ENCODE measurements at places on chromosomes 5 and 9.

DNA sequence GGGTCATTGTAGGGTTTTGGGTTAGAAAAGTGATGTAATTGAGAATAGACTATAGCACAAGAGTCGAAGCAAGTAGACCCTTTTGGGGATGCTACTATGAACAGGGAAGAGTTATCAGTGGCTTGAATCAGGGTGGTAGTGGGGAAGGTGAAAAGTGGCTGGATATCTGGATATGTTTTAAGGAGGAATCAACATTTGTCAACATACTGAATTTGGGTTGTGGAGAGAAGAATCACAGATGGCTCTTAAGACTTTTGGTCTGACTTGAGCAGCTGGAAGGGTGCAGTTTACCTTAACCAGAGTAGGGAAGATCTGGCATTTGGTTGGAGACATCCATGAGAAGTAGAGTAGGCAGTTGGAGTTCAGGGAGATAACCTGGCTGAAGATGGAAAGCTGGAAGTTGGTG is 38.5 kb upstream of the FCHO2 start:
- DNase-seq = peak; percentile 44

DNA sequence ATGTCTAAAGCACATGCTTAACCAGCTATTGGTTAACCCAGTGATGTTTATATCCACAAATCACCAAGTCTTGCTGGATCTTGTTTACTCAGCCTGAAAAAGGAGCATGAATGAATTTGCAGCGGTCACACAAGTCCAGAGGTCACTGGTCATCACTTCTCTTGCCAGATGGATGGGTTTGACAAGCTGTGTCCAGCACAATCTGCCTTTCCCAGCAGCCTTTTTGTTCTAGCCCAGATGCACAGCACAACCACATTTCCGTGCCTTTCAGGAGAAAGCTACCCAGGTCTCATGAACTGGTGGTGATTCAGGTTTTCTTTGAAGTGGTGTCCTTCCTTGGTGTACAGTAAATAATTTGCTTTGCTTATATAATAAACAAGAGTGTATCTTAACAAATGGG is 32.1 kb downstream of the TMEM252 start:
- DNase-seq = no peak

- DNase-seq = no peak
These were observed 16.9 kb downstream of the PTCH1 start for GRCh38 chr9:95499847-95500246.

GRCh38 chr5:82512025-82512424 is 233.9 kb upstream of the RPS23 start:
- peak; percentile 78 for DNase-seq

DNA sequence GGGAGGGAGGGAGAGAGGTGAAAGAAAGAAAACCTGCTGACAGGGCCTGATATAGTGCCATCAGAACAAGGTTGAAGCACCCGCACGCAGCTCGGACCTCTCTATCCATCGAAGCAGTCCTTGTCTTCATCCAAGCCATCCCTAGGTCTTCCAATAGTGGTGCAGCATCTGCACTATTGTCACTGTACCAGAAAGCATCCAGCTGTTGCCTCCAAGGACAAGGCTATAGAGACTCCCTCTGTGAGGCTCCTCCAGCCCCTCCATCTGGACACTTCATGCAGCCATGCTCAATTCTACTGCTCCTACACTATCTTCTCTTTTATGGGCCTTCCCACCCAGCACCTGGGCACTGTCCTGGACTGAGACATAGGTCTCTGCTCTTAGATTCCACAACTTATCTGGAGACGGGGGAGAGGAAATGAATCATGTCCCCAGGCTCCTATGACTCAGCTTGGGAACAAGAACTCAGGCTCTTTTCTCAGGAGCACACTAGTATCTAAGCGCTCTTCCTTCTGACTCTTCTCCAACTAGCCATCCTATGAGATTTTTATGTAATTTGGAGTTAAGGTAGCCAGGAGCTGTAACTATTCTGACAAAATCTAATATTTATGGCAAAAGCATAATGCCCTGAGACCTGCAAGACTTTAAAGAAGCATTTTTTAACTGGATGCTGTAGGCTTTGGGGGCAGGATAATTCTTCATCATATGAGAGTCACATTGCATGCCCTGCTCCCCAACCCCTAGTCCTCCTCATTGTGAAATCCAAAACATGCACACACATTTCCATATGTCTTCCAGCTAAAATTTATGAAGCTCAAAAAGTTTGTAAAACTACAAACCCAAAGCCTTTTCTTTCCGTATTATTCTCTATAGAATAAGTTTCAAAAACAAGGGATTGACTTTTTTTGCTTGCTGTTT is 446.8 kb downstream of the CCDC171 start:
- DNase-seq = no peak

DNA sequence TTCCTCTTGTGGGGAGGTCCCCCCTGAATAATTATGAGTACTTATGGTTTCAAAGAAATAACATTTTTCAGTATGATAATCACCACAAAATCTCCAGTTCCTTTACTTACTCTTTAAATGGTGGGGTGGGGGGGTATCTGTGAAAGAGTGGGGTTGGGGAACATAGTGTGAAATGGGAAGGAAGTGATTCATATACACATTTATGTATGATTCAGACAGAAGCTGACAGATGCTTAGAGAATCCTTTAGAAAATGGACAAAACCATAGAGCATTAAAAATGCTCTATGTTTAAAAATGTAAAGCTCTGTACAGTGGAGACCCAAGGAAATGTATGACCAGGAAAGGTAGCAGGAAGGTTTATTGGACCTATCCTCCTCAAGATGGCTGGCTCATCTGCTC is 267.5 kb upstream of the GRIA1 start:
- DNase-seq = no peak

GRCh38 chr9:106312906-106313305 is 550.1 kb upstream of the ZNF462 start:
- DNase-seq = no peak

GRCh38 chr9:84857211-84857610 is 187.7 kb downstream of the NTRK2 start:
- DNase-seq = no peak

- DNase-seq = no peak
These were observed 50.9 kb upstream of the FAM169A start for GRCh38 chr5:74916831-74917710.

GRCh38 chr5:17944046-17944445 is 309.8 kb downstream of the TAF11L14 start:
- DNase-seq = no peak

- DNase-seq = no peak
These were observed 159.4 kb upstream of the NR3C1 start for GRCh38 chr5:143562935-143563334.

GRCh38 chr5:158387499-158387898 is 528.6 kb upstream of the CLINT1 start:
- no peak for DNase-seq

GRCh38 chr9:128943832-128944620 is 3.4 kb downstream of the DOLK start:
- DNase-seq = no peak

GRCh38 chr9:89879701-89880100 is 274.9 kb downstream of the GADD45G start:
- no peak for DNase-seq

DNA sequence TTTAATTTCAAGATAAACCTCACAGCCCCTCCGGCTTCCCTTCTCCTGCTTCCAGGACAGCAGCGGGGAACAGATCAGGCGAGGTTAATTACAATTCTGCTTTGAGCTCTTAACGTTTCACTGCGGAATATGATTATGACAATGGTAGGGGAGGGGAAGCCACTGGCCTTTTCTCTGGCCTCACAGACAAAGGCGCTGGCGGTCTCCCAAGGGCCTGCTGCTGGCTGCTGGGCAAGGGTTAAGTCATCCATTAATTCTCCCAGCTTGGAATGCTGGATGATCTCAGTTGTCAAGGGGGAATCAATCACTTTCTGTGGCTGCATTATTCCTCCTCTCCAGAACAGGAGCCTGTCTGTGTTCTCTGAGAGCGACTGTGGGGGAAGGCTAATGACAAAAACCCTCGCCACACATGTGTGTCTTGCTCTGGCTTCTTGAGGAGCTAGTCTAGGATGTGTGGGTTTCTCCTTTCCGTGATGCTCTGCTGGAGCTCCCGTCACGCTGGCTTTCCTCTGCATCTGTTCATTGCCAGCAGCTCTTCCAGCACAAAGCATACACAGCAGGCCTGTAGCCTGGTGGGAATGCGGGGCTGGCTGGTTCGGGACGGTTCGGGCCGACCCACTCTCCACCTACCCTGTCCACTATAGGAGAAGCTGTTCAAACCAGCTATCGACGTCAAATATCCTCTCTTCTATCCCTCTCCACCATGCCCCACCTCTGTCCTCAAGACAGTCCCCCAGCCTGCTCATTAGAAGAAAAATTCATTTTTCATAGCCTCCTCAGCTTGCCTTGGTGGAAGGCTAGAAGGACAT is 82.8 kb downstream of the DCP2 start:
- DNase-seq = no peak

GRCh38 chr9:13688223-13688989 is 408.9 kb upstream of the MPDZ start:
- DNase-seq = no peak

- no peak for DNase-seq
These were observed 483.4 kb downstream of the ZNF608 start for GRCh38 chr5:124262991-124263571.

Data from activated CD4-positive, alpha-beta T cell treated with anti-CD3 and anti-CD28 coated beads, Interleukin-2, amount 10 ng/mL, durations not matched to agents 24 days and 14 days (primary cell).